Stromal cell of bone marrow (primary cell): ENCODE measurements at places on chromosomes 11 and 22.

DNA sequence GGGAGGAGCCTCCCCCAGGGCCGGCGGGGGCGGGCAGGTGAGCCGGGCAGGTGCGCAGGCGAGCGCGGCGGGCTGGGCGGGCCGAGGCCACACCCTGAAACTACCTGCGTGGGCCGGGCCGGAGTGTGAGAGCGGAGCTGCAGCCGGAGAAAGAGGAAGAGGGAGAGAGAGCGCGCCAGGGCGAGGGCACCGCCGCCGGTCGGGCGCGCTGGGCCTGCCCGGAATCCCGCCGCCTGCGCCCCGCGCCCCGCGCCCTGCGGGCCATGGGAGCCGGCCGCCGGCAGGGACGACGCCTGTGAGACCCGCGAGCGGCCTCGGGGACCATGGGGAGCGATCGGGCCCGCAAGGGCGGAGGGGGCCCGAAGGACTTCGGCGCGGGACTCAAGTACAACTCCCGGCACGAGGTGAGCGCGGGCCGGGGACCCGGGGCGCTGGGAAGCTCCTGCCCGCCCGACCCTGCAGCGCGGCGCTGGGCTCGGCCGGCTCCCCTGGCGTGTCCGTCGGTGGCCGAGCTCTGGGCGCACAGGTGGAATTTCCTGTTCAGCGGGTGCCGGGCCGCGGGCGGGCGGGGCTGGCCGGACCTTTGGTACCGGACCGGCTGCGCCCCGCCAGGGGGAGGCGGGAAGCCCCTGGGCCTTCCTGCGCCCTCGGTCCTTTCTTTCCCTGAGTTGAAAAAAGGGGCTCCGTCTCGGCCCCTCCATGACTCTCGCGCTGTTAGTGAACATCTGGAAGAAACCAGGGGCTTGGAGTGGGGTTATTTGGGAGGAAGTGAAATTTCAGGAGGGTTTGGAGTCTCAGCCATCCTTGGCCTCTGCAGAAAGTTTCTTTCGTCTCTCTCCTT lies at the start of gene ST14:
Gene ST14, plus strand, starts transcription at position 126 of the 841 bp plus-strand sequence. Its CDS starts 198 bp downstream, at position 324.
- DNase-seq = no peak

DNA sequence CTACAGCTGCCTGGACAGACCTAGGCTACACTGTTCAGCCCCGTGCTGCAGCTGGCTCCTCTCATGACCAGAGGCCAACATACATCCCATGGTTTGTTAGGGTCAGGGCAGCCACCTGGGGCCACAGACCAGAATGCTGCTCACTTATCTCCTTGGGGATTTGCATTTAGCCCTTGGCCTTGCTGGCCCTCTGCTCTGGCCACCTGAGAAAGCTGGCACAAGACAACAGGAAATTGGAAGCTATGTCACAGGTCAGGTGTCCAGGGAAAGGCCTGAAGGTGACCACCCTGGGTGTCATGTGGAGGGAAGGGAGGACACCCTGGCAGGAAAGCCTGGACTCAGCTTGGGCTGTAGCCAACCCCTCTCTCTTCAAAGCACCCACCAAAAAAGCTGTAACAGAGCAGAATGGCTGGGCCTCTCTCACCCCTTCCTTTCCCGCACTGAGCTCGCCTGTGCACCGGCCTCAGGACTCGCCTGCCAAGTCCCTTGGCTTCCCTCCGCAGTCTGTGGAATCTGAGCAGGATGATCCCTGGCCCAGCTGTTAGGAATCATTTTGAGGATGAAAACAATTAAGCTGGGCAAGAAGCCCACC lies 86.3 kb downstream of the SNX19 start:
- DNase-seq = no peak

- peak; percentile 86 for DNase-seq
Observed at GRCh38 chr11:118438314-118438931, 2.1 kb downstream of the KMT2A start.

- DNase-seq = no peak
Observed at GRCh38 chr11:121059605-121060004, 35.7 kb downstream of the TBCEL start.

DNA sequence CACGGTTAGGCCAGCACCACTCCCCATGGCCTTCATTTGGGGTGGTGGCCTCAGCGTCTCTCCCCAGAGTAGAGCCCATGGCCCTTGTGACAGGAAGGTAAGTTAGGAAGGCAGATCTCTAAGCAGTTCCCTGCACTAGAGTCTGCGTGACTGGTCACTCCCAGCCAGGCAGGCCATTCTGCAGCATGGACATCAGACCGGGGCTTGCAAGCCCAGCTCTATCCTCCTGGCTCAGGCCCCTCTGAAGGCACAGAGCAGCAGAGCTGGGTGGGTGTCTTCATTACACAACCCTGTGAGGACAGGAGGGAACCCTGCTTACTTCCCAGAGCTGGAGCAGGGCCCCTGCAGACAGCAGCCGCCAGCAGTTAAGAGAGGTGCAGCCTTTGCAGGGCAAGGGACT lies 77.3 kb downstream of the PIWIL3 start:
- DNase-seq = no peak

- DNase-seq = no peak
Observed at GRCh38 chr22:44996120-44996519, 13.7 kb downstream of the PHF21B start.

- no peak for DNase-seq
Observed at GRCh38 chr11:91248199-91248807, 976.3 kb upstream of the FAT3 start.

- peak; percentile 62 for DNase-seq
Observed at GRCh38 chr11:3153291-3153861, 11.7 kb downstream of the OSBPL5 start.

GRCh38 chr11:83097429-83098075 lies 25.9 kb upstream of the RAB30 start:
- DNase-seq = no peak

DNA sequence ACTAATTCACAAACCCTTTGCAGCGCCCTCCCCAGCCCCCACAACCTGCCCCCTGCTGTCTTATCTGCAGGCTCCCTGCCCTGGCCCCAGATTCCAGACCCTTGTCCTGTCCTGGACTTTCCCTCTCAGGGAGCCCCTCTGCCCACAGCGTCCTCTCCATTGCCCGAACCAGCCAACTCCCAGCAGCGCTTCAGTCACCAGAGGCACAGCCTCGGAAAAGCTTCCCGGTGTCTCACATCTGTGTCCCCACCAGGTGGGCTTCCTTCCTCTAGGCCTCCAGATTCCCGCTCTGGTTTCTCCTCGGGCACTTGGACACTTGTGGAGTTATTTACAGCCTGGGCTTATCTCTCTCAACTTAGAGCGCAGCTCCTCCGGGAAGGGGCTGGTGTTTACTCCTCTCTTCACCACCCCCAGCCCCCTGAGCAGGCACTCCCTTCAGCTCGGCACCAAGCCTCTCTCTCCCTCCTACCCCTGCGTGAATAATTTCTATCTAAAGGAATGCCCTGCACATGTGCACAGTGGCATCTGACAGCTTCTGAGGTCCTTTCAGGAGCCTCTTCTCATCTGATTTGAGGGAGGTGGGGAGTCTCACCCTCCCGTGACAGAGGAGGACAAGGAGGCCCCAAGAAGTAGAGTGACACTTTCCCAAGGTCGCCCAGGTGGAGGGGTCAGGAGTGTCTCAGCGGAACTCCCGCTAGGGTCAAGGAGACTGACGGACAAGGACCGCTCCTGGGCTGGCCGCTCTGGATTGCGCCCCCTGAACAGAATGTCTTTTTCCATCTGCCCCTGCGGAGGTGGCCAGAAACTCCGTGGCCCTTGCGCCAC lies 838 bp downstream of the WNT11 start:
- no peak for DNase-seq

DNA sequence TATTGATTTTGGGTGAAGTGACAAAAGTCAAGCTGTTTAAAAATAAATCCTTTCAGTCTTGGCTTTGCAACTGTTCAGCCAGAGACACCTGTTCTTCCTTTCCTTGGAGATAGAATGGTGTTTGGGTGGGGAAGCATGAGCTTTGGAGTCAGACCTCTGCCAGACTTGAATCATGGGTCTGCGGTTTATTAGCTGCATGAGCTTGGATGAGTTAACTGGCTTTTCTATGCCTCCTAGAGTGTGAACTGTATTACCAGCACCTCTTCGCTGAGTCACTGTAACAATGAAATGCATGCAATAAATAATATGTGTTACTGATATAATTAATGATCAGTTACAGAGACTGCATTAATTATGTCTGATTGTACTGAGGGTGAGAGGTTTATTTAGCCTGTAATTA lies 13.5 kb upstream of the MYEOV start:
- no peak for DNase-seq

DNA sequence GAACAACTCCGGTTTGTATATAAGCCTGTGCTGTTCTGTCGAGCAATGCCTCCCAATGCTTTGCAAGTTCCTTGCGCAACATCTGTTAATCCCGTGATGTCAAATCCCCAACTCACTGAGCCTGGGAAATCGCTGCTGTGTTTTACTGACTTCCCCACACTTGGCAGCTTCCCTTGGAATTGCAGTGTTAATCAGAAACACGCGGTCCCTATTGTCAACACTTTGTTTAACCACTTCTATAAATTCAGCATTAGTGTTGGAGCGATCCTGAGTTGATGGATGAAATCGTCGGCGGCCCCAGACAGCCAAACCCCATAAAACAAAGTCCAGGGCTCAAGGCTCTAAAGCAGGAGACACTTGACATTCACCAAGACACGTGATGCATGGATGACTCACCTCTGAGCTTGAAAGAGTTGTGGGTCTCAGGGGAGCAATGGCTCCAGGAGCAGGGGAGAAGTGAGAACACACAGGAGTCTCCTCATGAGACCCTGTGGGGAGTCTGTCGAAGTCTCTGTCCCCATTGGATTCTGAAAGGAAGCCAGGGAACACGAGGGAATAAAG lies 555.3 kb downstream of the MIAT start:
- DNase-seq = peak; percentile 100

- no peak for DNase-seq
Observed at GRCh38 chr11:69234740-69235710, 58.9 kb upstream of the MYEOV start.

- DNase-seq = no peak
Observed at GRCh38 chr11:132904607-132905006, 627.7 kb downstream of the OPCML start.

GRCh38 chr22:19796160-19796559 lies 35.6 kb downstream of the TBX1 start:
- no peak for DNase-seq

DNA sequence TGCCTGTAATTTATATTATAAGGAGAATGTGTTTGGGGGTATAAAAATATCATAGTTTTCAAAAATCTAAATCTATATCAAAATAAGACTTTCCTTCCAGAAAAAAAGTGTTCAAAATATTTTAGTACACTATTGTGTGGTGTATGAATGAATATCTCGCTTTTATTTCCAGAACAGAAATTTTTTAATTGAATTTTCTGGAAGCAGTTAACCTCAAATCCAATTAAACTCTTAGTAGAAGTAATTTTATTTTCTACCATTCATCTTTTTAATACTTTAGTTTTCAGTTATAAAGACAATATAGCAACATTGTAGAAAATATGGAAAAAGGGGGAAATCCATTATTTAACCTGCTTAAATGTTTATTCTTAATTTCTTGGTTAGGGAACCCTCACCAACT lies 58.7 kb downstream of the ACER3 start:
- DNase-seq = no peak

DNA sequence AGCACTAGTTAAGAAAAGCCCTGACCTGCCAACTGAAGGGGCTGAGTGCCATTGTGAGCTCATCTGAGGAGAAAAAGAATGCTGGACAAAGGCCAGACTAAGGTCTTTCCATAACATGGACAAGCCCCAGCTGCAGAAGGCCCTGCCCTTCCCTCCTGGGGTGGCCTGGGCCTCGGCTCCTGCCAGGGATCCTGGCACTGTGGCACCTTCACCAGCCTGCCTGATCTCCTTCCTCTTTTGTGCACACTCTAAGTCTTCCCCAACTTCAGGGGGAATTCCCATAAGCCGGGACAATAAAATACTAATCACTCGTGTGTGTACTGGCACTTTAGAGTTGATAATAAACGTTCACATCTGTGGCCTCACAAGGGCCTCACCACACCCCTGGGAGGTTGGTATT lies 9.9 kb downstream of the TMPRSS13 start:
- DNase-seq = no peak

GRCh38 chr11:71554996-71555395 lies 6.8 kb downstream of the KRTAP5-9 start:
- DNase-seq = no peak

DNA sequence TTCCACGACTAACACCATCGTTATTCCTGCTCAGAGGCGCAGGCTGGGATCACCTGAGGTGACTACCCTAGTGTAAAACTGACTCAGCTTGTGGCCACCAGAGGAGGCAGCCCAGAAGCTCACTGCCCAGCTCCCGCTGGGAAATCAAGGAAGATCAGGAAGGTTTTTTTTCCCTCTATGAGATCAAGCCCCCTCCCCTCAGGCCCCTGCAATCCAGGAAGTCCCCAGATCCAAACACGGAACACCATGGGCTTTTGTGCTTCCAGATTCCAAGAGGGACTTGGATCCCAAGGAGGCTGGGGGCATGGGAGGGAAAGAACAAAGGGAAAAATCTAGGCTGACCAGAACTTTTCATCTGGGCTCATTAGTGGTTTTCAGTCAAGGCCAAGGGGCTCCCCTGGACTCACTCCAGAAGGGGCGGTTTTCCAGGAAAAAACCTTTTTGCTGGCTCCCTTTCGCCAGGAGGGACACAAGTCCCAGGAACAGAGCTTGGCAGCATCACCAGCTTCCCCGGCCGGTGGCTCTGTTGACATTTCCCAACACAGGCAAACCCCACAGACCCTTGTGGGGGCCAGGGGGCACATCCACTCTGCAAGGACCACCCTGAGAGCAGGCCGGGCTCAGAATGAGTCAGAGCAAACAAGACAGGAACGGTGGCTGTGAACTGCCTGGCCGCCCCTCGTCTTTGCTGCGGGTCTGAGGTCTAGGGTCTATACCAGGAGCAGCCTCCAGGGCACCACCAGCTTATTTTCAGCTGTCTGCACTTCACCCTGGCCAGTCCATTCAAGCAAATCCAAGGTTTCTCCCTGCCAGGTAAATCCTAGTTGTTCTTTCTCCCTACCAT lies 36.8 kb downstream of the MYH9 start:
- DNase-seq = no peak

GRCh38 chr11:80512491-80512890 lies 1071.7 kb upstream of the TENM4 start:
- no peak for DNase-seq

DNA sequence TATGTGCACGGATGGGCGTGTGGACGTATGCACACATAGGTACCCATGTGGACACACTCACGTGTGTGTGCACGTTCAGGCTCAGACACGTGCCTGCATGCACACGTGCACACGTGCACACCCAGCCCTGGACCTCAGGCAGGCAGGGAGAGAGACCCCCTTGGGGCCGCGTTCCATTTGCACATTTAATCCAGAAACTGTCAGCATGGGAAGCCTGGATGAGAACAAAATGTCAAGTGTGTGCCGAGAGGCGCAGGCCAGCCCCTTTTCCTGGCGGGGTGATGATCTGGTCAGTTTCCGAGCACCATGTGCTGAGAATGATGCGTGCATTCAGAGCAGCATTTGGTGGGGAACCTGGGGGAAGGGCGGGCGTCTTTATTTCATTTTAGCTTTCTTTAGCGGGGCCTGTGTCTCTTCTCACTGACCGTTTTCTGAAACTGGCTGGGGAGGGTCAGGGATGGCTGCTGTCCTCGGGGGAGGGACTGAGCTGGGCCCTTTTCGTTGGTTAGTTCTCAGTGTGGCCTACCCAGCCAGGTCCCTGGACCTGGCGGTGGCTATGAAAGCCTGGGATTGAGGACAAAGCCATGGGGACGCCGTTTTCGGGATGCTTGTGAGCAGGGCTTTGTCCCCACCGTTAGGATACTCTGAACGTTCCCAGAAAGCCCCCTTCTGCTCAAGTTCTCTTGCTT lies 96.3 kb downstream of the KCNQ1 start:
- DNase-seq = no peak

- DNase-seq = no peak
Observed at GRCh38 chr11:86769219-86769618, 31.1 kb upstream of the PRSS23 start.
